Lung (tissue), 17 donors: ENCODE measurements at places on chromosomes 5 and 9.
A peak's percentile ranks its signal among the peaks of the same experiment; 100 is the strongest.

GRCh38 chr5:79689541-79690466 is at the start of gene CMYA5:
Gene CMYA5 (plus strand): TSS chr5:79689836. CDS start chr5:79689908, 72 bp downstream.
- DNase-seq: peak; percentile 54

DNA sequence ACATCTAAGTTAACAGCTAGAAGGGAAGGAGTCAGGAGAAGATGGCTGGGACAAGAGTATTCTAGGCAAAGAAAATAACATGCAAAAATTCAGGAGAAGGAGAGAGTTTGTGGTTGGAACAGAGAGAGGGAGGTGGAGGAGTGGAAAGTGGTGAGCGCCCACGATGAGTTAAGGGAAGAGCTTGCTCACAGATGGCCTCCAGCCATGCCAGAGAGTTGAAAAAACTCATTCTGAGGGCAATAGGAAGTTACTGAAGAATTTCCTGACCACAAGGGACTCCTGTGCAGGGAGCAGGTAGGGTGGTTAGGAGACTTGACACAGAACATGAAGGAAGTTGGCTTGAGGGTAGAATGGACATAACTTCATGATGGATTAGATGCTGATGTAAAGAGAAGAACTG is 159.7 kb downstream of the DOCK2 start:
- DNase-seq: no peak

DNA sequence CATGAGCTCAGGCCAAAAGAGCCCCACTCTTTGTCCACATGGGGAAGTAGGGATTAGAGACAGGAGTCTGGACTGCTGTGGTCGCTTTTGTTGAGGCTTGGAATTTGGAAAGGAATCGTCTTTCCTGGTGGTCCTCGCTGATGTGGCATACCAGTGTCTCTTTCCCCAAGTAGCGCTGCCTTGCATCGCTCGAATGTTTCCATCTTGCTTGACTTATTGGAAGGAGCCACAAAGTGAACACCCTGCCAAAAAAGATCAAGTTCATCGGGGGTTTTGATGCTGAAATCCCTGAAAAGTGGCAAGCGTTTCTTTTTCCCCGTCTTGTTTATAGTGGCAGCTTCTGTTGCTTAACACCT is 161.3 kb downstream of the MACROH2A1 start:
- peak; percentile 10 for DNase-seq

DNA sequence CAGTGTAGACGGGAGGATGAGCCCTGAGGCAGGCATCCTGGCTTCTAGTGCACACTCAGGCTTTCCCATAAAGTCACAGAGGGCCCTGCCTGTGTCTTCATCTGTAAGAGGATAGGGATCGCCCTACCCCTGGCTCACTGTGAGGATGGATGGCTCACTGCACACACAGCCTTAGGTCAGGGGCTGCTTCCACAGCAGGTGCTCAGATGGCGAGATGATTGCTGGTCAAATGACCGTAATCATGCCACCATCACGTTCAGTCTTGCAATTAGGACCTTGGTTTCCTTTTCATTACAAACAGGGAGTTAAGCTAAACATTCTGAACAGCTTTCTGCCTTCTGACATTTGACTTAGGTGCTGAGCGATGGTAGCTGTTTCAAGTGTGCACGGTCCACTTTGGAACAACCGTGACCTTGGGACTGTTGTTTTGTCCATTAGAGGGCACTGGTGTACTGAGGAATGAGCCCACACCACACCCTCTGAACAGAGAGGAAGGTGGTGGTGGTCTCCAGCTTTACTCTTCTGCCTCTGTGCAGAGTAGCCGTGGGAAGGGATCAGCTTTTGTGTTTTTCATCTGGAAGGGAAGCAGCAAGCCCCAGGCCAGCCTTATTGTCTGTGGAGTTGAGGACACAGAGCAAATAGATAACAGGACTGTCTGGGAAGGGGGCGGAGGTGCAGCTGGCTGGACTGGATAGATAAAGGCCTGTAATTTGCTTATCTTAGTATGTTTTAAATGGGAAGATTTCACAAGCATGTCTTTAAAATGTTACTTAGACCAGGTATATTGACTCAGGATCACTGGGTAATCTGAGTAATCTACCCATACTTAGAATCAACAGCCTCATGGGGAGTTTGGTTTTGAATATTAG is 183.1 kb downstream of the TRIO start:
- no peak for DNase-seq

GRCh38 chr9:88287972-88288371 is 100.3 kb upstream of the SPIN1 start:
- no peak for DNase-seq

GRCh38 chr5:159928122-159928909 is 12.0 kb downstream of the ADRA1B start:
- DNase-seq: peak; percentile 93

- DNase-seq: peak; percentile 57
Measured at GRCh38 chr9:108885643-108886348, 23.7 kb downstream of the ACTL7A start.

DNA sequence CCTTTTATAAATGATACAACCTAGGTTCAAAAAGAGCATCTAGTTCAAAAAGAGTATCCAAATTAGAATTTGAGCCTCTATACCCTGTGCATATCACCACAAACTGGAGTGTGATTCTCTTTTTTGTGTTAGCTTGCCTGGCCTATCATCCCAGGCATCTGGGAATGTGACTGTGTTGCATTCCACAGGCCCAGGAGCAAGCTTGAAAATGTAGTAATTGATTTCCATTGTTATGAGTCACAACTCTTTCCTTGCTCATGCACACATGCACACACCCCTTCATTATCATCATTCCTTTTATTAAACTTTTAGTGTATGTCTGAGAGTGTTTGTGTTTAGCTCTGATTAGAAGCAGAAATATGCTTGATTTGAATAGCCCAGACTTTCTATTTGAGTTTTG is 75.2 kb downstream of the FCHO2 start:
- DNase-seq: no peak

DNA sequence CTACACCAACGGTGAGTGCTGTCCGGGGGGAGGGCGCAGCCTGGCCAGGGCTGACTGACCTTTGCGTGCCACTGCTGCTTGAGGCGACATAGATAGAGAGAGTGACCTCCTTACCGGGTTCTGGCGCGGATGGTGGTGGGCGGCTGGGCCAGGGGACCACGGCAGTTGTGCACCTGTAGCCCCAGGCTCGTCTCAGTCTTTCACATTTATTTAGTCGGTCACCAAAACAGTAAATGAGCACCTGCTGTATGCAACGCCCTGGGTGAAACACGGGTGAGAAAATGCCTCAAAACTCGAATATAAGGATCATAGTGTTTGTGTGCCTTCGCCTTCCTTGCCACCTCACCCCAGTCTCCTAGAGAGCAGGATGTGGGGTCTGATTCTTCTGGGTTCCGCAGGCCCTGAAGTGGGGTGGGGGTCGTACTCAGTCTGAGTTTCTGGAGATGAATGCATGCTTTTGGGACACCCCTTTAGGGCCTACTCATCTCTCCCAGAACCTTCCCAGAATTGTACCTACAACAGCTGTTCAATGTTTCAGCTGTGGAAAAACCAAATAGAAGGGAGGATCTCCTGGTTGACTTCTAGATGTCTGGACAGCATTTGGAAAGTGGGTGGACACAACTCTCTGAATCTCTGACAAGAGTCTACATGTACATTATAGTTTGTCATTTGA is 714 bp downstream of the SEC24A start:
- no peak for DNase-seq

DNA sequence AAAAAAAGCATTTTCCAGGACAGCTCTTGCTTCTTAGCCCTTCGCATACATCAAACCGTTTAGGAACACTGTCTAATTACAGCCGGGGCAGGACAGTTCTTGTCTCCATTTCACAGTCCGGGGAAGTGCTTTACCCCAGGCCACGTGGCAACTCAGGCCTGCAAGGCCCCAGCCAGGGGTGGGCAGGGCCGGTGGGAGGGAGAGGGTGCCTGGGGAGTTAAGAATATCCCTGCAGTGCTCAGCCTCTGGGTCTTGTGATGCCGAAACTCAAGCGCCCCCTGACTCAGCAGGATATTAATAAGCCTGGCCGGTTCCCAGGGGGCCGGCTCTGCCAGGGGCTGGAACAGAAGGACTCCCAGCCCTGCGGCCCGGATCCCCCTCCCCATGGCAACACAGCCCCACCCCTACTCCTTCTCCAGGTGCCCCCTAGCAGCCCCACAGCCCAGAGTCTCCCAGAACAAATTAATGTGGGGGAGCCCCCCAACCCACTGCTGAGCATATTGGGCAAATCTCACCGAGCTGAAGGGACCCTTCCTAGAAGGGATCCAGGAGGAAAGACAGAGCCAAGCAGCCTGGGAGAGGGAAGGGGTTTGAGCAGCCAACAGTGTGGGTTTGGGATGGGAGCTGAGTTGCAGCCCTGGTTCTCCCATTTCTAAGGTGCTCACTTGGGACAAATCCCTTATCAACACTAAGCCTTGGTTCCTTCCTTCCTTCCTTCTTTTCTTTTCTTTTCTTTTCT is 45.3 kb downstream of the PLPP7 start:
- peak; percentile 58 for DNase-seq

- DNase-seq: no peak
Measured at GRCh38 chr9:15873573-15874177, 320.8 kb downstream of the CCDC171 start.
